ENCODE measurements at places on chromosomes 4 and X. TPM values are rescaled to one million over a fixed set of nuclear protein-coding genes. Genes with fewer than 3 reads are reported as not detected.

DNA sequence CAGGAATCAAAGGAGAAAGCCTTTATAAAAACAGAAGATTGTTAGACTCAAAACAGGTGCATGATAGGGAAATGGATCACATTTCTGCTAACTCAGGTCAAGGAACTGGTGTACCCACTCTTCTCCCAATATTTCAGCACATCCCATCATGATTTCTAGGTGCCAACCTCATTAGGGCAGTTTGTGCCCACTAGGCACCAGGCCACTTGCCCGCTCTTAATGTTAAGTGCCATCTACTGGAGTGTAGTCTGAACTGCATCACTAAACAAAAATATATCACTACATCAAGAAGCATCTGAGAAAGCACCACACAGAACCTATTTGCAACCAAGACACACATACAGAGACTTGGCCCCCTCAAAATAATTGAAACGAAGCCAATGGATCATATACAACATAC is 140.4 kb upstream of the GRID2 start:
- no peak for DNase-seq

- no peak for DNase-seq
Observed at GRCh38 chrX:151624677-151625076, 61.2 kb downstream of the PASD1 start.

GRCh38 chrX:6558979-6559378 is 24.1 kb upstream of the VCX3A start:
- no peak for DNase-seq

DNA sequence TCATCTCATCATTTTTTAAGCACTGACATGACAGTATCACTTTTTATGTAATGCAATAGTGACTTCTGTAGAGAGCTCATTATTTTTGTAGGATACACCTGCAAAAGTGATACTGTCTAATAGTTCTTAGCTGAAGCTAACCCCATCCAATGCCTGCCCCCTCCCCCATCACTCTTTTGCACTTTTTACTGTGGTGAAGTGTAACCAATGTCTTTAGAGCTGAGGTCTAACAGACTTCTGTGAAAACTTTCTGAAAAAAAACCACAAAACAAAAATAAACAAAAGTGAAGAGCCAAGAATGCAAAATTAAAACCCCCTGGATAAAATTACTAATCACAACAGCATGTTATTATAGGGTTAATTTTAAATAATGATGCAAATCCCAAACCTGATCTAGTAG is 301.1 kb downstream of the ANK2 start:
- DNase-seq, result no peak

DNA sequence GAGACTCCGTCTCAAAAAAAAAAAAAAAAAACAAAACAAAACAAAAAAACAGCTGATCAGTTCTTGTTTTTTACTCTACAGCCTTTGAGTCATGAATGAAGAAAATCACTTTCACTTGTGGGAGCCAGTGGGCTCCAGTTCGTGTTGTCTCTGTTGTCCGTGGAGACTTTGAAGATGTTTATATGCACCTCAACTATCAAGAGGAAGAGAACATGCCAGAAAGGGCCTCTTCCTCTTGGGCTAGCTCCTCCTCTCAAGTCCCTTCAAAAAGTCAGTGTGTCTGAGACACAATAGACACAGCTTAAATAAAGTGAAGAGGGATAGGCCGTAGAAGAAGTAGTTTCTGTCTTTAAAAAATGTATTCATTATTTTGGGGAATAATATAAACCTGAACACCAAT is 182.7 kb downstream of the KDR start:
- DNase-seq, result no peak

DNA sequence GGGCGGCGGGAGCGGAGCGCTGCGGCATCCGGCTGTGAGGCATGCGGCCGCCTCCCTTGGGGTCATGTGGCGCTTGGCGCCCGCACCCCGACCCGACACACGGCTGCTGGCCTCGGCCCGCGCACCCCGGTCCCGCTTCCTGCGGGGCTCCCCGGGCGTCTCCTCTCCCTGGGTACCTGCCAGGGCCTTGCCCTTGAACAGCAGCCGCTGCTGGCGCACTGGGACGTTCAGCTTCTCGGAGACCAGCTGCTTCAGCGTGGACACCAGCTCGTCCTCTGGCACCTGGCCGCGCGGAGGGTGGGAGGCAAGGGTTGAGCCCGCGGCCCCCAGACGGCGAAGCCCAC is 391 bp downstream of the UBL4A start:
- peak; percentile 48 for DNase-seq

DNA sequence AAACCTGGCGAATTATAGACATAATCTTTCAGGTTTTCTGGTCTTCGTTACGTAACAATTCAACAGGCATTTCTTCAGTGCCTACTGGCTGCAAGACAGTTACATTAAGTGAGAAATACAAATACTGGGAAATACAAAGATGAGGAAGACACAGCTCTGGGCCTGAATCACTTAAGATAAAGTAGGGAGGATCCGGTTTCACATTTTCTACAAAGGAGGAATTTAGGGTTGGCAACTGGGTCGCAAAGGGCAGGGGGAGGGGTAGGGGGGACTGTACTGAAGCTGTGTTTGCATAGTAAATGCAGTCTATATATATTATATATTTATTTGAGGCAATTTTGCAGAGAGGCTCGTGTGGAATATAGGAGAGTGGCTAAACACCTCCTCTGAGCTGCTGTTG is 107.4 kb downstream of the MAML3 start:
- no peak for DNase-seq

DNA sequence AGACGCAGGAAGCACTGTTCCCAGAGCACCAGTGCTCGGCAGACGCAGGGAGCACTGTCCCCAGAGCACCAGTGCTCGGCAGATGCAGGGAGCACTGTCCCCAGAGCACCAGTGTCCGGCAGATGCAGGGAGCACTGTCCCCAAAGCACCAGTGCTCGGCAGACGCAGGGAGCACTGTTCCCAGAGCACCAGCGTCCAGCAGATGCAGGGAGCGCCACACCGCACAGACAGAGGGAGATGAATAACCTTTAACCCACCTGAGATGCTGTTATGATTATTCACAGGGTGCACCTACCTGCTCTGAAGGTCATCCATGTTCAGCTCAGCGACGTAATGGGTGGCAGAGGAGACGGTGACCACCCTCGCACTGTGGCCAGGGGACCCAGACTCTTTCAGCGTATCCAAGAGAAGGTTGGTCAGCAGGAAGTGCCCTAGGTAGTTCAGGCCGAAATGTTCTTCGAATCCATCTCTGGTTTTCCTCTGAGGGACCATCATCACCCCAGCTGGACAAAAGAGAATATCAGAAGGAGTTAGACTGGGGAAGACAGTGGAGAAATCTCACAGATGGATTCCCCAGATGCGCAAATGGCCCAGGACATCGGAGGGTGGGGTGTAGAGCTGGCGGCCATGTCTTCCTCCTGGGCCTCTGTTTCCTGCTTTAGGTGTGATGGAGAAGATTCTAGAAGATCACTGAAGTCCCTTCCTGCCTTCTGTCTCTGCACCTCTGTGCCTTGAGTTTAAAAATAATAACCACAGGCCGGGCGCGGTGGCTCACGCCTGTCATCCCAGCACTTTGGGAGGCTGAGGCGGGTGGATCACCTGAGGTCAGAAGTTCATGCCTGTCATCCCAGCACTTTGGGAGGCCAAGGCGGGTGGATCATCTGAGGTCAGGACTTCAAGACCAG is 234.1 kb downstream of the DHRSX start:
- no peak for DNase-seq

DNA sequence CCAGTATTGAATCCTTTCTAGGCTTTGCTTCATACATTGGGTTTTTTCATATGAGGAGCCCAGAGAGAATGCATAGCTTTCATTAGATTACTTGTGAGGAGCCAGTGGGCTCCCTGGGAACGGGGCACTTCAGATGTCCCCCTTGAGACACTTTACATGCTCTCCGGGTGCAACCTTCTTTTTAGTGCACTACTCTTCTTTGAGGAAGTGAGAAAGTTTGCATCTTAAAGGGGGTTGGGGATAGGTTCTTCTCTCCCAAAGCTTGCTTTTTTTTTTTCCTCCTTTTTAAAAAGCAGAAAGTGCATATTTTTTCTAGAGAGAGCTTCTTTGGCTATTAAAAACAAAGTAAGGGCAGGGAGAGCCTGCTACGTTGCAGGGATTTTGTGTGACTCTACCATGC is 4.3 kb downstream of the HADH start:
- DNase-seq, result no peak

DNA sequence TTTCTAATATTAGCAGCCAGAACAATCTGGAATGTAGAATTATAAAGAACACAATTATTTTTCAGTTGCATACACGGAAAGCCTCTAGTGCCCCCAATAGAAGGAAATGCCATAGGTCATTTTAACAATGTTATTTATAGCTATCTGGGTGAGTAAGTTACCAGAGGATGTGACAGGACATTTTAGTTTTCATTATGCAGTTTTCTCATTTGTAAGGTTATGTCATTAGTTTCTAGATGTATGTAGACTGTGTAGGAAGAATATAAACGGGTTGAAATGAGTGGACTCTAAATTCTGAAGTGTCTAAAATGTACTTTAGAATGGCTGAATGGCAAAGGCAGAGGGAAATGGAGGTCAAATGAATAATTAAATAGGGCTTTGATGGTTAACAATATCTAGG is 213.3 kb downstream of the DTHD1 start:
- DNase-seq, result no peak

DNA sequence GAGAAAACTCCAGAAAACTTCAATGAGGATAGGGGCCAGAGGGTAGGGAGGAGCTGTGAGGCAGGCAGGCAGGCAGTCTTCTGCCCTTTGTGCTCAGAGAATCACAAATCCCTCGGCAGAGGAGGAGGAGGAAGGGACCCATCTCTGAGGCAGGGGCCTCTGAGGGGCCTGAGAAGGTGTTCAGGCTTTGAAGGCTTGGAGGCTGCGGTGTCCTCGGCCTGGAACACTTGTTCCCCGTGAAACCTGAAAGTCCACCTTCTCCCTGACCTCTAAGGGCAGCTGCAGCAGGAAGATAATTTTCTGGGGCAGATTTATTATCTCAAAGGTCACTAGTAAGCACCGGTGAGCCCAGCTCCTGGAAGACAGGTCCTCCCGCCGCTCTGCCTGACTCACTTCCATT is 200.3 kb upstream of the BCOR start:
- no peak for DNase-seq

- no peak for DNase-seq
Observed at GRCh38 chrX:18931972-18932371, 51.9 kb downstream of the PHKA2 start.

GRCh38 chr4:138344054-138344453 is 101.9 kb upstream of the SLC7A11 start:
- no peak for DNase-seq

GRCh38 chr4:150782921-150783320 is 201.0 kb downstream of the MAB21L2 start:
- no peak for DNase-seq

DNA sequence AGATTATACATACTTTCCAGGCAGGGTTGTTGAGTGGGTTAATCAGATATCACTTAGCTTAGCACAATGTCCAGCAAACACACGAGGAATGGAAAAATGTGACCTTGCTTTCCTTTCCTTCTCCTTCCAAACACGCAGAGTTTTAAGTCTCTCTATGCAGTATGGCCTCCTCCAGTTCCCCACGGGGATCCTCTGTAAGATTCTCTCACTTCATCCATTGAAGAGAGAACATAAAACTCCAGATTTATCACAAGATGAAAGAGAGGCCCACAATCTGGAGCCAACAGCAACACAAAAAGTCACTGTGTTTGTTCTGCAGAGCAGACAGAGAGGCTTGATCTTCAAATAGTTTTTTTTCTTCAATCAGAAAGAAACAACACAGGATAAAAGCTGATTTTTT is 336.8 kb upstream of the CLNK start:
- no peak for DNase-seq

- DNase-seq, result peak; percentile 92
Observed at GRCh38 chrX:70454441-70455365, 10.1 kb downstream of the DLG3 start.

DNA sequence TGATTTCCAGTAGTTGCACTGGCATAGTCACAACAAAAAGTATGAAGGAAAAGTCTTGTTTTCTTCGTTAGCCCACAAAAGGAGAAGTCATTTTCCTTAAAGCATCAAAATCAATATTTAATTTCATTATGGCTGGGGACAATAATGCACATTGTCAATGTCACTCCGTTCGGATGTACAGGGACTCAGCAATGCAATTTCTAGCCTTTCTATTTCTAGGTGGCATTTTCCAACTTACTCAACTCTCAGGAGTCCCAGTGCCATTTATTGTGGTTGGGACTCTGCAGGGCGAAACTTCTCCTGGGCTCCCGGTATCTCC is 99.6 kb downstream of the CEP135 start:
- no peak for DNase-seq

GRCh38 chr4:133775881-133776280 is 425.7 kb downstream of the PABPC4L start:
- DNase-seq, result no peak

GRCh38 chr4:8728536-8729407 is 136.2 kb downstream of the CPZ start:
- DNase-seq, result no peak

GRCh38 chr4:10192331-10192730 is 75.7 kb upstream of the WDR1 start:
- DNase-seq, result no peak

- DNase-seq, result no peak
Observed at GRCh38 chr4:107599841-107600240, 120.2 kb downstream of the PAPSS1 start.

DNA sequence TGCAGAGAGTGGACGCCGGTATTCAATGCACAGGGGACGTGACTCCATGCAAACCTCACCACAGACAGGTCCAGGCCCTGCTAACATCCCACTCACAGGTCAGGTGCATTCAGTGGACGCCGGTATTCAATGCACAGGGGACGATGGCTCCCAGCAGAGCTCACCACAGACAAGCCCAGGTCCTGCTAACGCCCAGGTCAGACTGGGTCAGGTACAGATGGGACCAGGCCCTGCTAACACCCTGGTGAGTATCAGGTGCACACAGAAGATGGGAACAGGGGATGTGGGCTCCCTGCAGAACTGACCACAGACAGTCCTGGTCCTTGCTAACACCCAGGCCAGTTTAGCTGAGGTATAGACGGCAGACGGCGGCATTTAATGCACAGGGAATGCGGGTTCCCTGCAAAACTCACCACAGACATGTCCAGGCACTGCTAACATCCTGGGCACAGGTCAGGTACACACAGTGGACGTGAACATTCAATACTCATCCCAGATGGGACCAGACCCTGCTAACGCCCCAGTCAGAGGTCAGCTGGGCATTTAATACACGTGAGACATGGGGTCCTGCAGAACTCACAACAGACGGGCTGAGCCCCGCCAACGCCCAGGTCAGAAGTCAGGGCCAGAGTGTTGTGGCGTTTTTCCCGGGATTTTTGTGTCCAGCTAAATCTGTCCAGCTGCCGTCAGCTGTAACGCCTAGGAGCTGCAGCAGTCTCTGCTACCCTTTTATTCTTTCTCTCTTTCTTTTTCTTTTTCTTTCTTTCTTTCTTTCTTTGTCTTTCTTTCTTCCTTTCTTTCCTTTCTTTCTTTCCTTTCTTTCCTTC is 99.2 kb downstream of the SHOX start:
- DNase-seq, result no peak

- DNase-seq, result no peak
Observed at GRCh38 chrX:38036466-38036865, 30.1 kb downstream of the SYTL5 start.

GRCh38 chr4:113094802-113095201 is 45.3 kb downstream of the ANK2 start:
- no peak for DNase-seq

Gene ODAPH
- total RNA-seq, result not detected

Gene PLS3
- total RNA-seq, result 41.8 TPM

Gene GAGE1
- total RNA-seq, result not detected

Gene MGARP
- total RNA-seq, result not detected

Gene TACR3
- total RNA-seq, result not detected

Gene VGLL1
- total RNA-seq, result 0.67 TPM

Gene ARHGEF9
- total RNA-seq, result 5.8 TPM

Gene CCNA2
- 0.61 TPM for total RNA-seq

Gene PAK3
- total RNA-seq, result 31.3 TPM

Gene MAGEA1
- 0.13 TPM for total RNA-seq

Gene RGS12
- total RNA-seq, result 8.7 TPM

Gene DCAF12L1
- not detected for total RNA-seq

Gene AKAP14
- total RNA-seq, result not detected

All from pancreas (tissue), 10 donors.